Muscle of arm (tissue), 14 donors: ENCODE measurements at places on chromosomes 7 and 10.
A peak's percentile ranks its signal among the peaks of the same experiment; 100 is the strongest.

GRCh38 chr10:91567815-91568214 lies 65.1 kb downstream of the PPP1R3C start:
- no peak for DNase-seq

- DNase-seq = peak; percentile 55
Observed at GRCh38 chr10:50992356-50992901, 81.9 kb upstream of the PRKG1 start.

- DNase-seq = peak; percentile 60
Observed at GRCh38 chr10:103584216-103585010, 90.9 kb downstream of the NEURL1 start.

DNA sequence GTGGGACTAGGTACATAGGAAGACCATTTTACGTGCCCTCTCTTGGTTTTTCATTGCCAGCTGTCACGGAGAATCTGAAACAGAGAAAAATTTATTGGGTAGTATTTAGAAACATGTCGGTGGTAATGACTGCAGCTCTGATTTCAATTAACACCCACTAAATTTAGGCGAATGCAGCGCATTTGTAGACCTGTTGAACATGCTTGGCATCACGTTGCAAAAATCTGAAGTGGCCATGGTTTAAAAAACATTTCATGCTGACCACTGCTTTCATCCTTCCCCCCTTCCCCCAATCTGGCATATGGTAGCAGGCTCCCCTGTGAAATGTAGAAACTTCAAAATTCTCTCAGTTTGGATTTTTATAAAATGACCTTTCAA lies 34.0 kb downstream of the LRMDA start:
- no peak for DNase-seq

GRCh38 chr7:3427957-3428356 lies 126.9 kb downstream of the SDK1 start:
- no peak for DNase-seq

DNA sequence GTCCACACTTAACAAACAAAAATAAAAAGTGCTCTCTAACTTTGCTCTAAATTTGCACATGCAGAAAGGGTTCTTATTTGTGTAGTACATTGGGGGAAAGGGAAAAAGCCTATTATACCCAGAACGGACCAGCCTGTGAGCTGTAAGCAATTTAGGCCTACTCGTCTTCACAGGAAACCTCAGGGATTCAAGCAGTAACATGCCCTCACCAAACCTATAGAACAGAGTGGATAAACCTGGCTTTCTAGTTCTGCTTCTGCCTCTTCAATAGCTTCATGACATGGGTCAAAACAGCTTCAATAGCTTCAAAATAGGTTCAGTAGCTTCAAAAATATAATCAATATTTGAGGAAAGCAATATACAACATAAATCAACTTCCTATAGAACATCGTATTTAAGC lies 163.7 kb downstream of the ARL4A start:
- DNase-seq = no peak

- no peak for DNase-seq
Observed at GRCh38 chr7:25148772-25149575, 23.9 kb upstream of the CYCS start.

DNA sequence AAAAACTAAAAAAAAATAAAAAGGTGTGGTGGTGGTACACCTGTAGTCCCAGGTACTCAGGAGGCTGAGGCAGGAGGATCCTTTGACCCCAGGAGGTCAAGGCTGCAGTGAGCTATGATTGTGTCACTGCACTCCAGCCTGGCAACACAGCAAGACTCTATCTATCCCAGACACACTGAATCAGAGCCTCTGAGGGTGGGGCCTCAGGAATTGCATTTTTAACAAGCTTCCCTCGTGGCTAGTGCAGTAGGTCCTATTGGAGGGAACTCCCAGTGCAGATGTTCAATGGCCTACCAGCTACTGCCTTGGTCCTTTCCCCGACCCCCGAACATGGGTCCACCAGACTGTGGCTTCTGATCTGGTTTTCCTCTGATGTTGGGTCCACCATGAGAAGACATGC lies 14.9 kb downstream of the STRA8 start:
- no peak for DNase-seq

DNA sequence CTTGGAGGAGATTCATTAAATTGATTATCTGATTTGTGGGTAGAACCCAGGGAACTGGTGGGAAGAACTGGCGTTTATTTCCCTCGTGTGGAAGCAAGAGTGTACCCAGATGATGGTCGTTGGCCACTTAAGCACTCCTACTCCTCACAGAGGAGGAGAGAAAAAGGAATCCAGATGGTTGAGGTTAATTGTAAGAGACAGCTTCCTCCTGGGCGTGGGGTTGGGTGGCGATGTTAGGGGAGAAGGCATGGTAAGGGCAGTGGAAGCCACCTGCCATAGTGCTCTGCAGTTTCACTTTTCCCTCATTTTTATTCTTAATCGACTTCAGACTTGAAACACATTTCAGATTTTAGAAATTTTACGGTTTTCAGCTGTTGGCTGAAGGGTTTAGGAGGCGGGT lies 104.1 kb downstream of the DOCK1 start:
- no peak for DNase-seq

DNA sequence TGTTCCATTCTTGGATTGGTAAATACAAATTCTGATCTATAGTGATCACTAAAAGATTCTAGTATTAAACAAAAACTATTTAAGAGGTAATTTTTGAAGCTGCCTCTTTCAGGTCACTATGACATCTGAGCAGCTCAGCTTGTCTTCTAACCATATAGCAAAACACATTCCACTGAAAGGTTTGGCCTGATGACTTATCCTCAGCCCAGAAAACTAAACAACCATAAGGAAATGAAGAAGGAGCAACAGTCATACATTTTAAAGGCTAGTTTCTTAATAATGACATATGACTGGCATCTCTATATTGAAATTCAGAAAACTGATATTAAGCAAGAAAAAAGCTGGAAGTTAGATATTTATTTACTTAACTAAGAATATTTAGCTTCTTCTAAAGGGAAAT lies 24.6 kb downstream of the NT5C2 start:
- no peak for DNase-seq

DNA sequence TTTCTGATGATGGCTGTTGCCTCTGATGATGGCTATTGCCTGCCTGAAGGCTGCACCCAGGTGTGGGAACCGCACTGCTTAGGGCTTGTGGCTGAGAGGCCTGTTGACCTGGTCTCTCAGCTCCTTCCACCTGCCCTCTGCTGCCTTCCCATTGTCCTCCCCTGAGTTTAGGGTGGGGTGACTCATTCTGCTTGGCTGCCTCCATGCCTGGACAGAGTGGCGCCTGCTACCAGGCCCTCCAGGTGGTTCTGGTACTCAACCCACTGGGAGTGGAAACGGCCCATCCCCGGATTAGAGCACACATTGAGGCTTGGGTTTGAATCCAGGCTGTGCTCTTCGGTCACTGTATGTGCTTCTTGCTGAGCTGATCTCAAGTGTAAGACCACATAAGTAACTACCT lies 120.6 kb downstream of the SEM1 start:
- DNase-seq = no peak

GRCh38 chr10:4213441-4213840 lies 428.4 kb upstream of the KLF6 start:
- no peak for DNase-seq

DNA sequence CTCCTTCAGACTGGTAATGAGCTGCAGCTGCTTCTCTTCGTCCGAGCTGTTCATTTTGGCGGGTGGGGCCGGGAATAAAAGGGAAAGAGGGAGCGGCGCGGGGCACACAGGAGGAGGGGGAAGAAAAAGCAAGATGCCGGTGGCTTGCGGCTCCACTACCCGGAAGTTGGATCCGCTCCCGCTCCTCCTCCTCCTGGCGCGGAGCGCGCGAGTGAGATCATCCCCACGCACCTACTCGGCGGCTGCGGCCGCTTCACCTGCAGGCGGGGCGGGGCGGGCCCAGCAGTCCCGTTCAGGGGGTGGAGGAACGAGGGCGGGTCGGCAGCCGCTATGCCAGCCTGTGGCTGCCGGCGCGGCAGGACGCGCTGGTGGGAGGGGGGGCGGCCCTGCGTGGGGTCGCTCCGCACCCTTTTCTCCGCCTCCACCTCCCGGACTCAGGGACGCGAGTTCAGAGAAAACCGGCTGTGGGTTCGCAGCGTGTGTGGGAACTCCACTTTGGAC lies at the start of gene SHTN1:
Gene SHTN1, minus strand, starts transcription at position 162 of the 501 bp plus-strand sequence. Its CDS starts 108 bp downstream, at position 54.
- peak; percentile 49 for DNase-seq

- DNase-seq = no peak
Observed at GRCh38 chr10:67015225-67015624, 89.4 kb downstream of the LRRTM3 start.

DNA sequence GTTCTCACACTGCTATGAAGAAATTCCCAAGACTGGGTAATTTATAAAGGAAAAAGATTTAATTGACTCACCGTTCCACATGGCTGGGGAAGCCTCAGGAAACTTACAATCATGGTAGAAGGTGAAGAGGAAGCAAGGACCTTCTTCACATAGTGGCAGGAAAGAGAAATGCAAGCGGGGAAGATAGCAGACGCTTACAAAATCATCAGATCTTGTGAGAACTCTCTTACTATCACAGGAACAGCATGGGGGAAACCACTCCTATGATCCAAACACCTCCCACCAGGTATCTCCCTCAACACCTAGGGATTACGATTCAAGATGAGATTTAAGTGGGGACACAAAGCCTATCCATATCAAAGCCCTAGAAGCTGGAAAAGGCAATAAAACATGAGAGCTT lies 130.8 kb downstream of the MDFIC start:
- no peak for DNase-seq

DNA sequence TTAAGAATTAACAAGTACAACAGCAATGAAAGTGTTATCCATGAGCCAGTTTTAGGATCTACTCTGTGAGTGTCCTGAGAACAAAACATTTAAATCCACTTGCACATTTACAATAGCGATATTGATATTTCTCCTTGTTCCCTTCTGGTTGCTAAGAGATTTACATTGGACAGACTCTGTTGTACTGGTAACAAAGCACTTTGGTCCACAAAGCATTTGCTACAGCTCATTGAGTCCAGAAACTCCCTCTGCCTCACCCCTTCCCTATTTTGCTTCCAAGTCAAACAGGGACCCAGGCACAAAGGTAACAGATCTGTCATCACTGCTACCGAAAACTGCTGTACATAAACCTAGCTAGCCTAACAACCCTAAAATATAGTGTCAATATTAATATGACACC lies 2.1 kb downstream of the ANK3 start:
- no peak for DNase-seq

GRCh38 chr7:40640566-40640965 lies 505.8 kb downstream of the SUGCT start:
- no peak for DNase-seq

GRCh38 chr7:17996442-17997223 lies 31.0 kb downstream of the PRPS1L1 start:
- DNase-seq = no peak

DNA sequence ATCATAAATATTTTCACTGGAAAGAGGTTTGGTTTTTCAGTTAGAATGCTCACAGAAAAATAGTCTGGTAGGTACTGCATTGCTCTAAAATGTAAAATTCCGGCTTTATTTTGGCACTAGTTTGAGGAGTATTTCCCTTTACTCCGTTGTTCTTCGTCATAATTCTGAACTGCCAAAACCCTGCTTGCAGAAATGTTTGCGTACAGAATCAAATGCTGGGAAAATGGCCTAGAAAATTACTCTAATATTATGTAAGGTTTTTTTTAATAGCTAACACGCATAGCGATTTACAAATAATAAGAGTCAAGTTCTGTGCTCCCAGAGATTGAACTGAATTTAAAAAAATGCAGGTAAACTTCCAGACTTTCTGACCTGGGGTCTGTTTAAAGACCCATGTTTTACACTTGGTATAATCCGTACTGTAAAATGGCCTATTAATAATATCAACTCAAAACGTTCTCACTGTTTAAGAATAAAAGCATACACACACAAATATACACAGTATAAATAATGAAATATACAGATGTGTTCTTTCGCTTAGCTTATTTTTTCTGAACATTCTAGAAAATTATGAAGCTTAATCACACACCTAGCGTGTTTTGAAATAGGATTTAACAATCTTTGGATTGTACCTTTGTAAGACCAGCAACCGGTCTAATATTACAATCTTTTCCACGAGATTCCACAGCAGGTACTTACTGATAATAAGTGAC lies 23.5 kb upstream of the ANLN start:
- no peak for DNase-seq

- DNase-seq = no peak
Observed at GRCh38 chr7:4245866-4246470, 436.1 kb upstream of the FOXK1 start.

GRCh38 chr7:98348726-98349474 lies 52.0 kb downstream of the BAIAP2L1 start:
- DNase-seq = no peak

- DNase-seq = no peak
Observed at GRCh38 chr10:6301488-6302075, 98.8 kb downstream of the PFKFB3 start.

DNA sequence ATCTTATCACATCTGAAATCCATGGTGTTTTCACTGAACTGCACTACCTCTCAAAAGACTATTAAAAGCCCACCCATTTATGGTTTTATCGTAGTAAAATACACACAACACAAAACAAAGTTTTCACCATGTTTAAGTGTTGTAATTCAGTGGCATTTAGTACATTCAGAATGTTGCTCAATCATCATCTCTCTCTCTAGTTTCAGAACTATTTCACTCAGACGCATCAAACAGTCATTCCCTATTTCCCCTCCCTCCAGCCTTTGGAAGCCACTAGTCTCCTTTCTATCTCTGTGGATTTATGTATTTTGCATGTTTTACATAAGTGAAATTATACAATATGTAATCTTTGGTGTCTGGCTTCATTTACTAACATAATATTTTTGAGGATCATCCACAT lies 332.6 kb downstream of the TNS3 start:
- no peak for DNase-seq

GRCh38 chr7:112080978-112081377 lies 125.2 kb downstream of the DOCK4 start:
- no peak for DNase-seq

- DNase-seq = no peak
Observed at GRCh38 chr10:2978574-2979273, 88.6 kb upstream of the PFKP start.

- DNase-seq = no peak
Observed at GRCh38 chr10:68188835-68189234, 43.1 kb downstream of the ATOH7 start.

- DNase-seq = no peak
Observed at GRCh38 chr7:136053689-136054485, 76.7 kb upstream of the MTPN start.

GRCh38 chr7:22295402-22296264 lies 61.3 kb downstream of the RAPGEF5 start:
- no peak for DNase-seq

DNA sequence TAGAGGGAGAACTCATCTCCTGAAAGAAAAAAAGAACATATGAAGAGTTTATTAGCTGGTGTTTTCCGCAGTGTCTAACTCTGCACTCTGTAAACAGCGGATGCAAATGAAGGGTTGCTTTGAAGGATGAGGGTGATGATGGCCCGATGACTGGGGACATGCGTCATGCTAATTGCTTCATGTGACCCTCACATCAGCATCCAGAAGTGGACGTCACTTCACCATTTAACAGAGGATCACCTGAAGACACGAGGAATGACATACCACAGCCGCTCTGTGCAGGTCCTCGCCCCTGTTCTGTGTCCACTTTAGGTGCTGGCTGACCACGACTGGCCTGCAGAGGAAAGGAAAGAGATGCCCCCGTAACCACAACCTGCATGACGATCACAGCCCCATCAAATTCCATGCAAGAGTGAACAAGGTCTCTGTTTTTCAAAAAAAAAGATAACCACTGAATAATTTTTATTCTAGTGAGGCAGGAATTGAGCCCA lies 82.9 kb downstream of the KLF6 start:
- no peak for DNase-seq
